DMS153 (cell line): ENCODE measurements at places on chromosomes 2 and 18.
A peak's percentile ranks its signal among the peaks of the same experiment; 100 is the strongest.

- no peak for DNase-seq
Measured at GRCh38 chr2:42917425-42917927, 125.1 kb upstream of the HAAO start.

GRCh38 chr2:175621821-175622220, 380.2 kb downstream of the LNPK start:
- DNase-seq: no peak

DNA sequence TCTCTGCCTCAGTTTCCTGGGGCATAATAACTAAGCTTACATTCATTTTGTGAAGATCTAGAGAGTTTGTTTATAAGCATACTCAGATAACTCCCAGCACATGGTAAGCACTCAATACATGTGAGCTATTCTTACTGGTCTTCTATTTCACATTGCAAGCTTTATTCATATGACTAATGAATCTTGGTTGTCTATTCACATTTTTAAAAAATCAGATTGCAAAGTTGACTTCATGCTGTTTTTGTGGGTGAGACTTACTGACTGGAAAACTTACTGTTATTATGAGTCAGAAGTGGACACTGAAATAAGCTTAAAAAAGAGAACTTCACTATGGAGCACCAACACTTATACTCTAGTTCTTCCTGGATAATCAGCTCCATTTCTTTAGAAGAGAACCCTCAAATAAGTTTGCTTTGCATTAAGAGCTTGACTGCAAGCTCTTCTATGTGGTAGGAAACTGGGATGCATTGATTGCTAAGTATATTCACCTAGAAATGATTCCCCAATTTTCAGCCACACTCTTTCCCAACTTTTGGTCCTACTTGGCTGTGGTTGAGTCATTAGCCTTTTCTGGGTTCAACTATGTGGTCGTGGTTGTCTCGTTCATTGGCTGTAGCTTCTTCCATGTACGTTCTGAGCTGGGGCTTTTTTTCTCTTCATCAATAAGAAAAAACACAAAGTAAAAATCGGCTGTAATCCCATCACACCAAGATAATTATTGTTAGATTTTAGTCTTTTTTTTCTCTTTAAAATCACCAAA, 29.5 kb upstream of the RBMS1 start:
- no peak for DNase-seq

DNA sequence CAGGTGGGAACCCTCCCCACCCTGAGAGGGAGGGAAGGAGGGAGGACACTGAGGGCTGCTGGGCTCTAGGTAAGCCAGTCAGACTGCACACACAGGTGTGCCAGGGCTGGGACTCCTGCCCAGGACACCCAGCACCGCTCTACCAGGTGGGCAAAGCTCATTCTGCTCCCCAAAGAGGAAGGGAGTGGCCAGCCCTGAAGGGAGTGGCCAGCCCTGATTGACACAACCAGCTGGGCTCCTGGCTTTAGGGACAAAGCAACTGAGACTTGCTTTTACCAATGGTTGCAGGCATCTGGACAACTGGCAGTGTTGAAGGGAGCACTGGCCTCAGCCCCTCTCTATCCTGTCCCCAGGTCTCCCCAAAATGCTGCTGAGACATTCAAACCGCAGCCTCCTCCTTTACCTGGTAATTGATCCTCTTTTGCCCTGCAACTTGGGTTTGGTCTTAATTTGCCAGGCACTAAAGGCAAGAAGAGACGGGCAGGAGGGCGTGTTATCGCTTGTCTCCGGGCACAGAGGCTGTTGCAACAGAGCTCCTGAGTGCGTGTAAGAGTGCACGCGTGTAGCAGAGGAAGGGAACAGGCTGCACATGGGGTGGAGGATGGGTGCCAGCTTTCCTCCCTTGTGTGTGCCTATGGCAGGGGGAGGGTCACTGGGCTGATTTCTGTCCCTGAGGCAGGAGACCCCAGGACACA, 14.5 kb upstream of the FOSL2 start:
- DNase-seq: peak; percentile 23

DNA sequence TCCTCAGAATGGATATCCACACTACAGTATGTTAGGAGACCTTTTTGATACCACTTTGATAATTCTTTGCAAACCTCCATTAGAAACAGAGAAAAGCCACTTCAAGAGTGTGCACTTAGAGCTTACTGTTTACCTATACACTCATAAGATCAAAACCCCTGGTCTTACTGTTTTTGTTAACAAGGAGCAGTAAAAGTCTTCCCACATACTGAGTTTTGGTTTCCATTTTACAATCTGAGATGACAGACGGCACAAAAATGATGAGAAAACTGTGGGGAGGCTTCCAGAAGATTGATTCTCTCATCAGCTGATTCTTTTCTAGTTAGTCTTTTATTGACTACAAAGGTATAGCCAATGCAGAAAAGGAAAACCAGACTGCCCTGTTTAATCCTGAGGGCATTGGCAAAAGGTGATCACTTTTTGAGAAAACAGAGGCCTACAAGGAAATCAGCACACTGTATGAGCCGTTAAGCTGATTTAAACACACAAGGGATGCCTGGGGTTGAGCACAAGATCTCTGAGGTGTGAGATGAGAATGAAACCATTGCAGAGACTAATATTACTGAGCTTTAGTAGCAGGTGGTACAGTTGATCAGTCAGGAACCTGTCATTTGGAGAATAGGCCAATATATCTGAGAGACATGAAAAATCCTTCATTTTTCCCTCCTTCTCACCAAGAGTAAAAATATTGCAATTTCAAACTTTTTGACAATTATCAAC, 368.6 kb downstream of the GRB14 start:
- DNase-seq: no peak

DNA sequence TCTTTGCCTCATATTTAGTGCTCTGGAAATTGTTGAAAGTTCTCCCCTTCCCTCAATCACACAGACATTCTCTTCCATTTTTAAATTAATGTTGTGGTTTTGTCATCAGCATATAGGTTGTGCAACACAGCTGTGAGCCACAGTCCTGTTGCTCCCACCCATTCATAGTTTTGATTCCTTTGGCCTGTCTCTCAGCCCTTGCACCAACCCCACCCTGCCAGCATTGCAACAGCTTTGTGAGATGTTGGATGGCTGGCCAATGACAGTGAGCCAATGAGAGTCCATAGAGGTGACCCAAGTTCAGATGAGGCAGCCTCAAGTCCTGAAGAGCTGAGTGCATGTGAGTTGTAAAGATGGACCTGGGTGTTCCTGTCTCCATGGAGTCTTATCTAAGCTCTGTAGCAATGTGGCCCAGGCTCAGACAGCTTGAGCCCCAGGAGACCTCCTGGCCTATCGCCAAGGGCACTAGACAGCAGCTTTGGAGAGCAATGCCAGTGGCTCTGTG, 775.5 kb downstream of the RNF144A start:
- DNase-seq: peak; percentile 20

GRCh38 chr18:77151772-77152520, 19.4 kb upstream of the MBP start:
- DNase-seq: no peak

GRCh38 chr2:219962801-219963200, 335.4 kb downstream of the SLC4A3 start:
- no peak for DNase-seq

- no peak for DNase-seq
Measured at GRCh38 chr2:85162746-85163301, 29.6 kb downstream of the TCF7L1 start.

- DNase-seq: no peak
Measured at GRCh38 chr18:61159246-61159645, 174.0 kb upstream of the CDH20 start.

- no peak for DNase-seq
Measured at GRCh38 chr18:44945888-44946401, 265.3 kb downstream of the SETBP1 start.
